Common myeloid progenitor, CD34-positive (primary cell): ENCODE measurements at places on chromosomes 7 and 10.

- no peaks in the 10 kb centered on the region for H3K4me1 ChIP-seq
- peaks cover 5% of the 10 kb centered on the region for H3K27me3 ChIP-seq
- DNase-seq, result peak; percentile 69
- H3K36me3 ChIP-seq, result no peaks in the 10 kb centered on the region
Observed at GRCh38 chr7:108203537-108203936, 73.4 kb upstream of the LAMB4 start.

GRCh38 chr10:70837660-70838059 is 21.9 kb downstream of the SGPL1 start:
- DNase-seq, result no peak
- H3K27me3 ChIP-seq, result no peaks in the 10 kb centered on the region
- no peak overlapping the region for H3K4me3 ChIP-seq
- H3K36me3 ChIP-seq, result peaks cover 13% of the 10 kb centered on the region

- no peaks in the 10 kb centered on the region for H3K27me3 ChIP-seq
- H3K4me3 ChIP-seq, result no peak overlapping the region
- no peaks in the 10 kb centered on the region for H3K4me1 ChIP-seq
- DNase-seq, result no peak
- no peak overlapping the region for H3K27ac ChIP-seq
Observed at GRCh38 chr10:8221451-8221850, 167.0 kb downstream of the GATA3 start.

- no peak for DNase-seq
- peaks cover 41% of the 10 kb centered on the region for H3K36me3 ChIP-seq
- no peak overlapping the region for H3K27ac ChIP-seq
- no peaks in the 10 kb centered on the region for H3K27me3 ChIP-seq
Observed at GRCh38 chr7:55516409-55516808, 55.9 kb downstream of the VOPP1 start.

- H3K27me3 ChIP-seq, result no peaks in the 10 kb centered on the region
- no peak overlapping the region for H3K4me3 ChIP-seq
- H3K36me3 ChIP-seq, result no peaks in the 10 kb centered on the region
Observed at GRCh38 chr10:10198363-10198762, 819.3 kb upstream of the CELF2 start.

DNA sequence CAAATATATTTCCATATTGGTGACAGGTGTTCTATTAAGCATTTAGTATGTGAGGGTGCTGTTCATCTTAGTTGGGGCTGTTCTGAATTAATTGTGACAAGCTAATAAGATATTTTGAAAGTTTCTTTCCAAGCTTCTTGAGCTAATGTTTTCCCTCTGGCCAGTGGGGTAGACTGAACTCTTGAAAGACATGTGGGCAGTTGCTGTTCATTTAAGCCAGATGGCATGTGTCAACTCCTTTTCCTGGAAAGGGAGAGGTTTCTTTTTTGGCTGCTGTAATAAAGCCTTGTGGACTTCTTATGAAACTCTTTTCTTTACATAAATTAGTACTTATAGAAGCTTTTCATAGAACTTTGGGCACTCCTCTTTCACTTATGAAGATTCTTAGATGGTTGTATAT is 21.7 kb downstream of the RAB18 start:
- peak; percentile 26 for DNase-seq
- H3K27me3 ChIP-seq, result no peaks in the 10 kb centered on the region
- H3K4me3 ChIP-seq, result no peak overlapping the region
- H3K36me3 ChIP-seq, result peaks cover 2% of the 10 kb centered on the region

DNA sequence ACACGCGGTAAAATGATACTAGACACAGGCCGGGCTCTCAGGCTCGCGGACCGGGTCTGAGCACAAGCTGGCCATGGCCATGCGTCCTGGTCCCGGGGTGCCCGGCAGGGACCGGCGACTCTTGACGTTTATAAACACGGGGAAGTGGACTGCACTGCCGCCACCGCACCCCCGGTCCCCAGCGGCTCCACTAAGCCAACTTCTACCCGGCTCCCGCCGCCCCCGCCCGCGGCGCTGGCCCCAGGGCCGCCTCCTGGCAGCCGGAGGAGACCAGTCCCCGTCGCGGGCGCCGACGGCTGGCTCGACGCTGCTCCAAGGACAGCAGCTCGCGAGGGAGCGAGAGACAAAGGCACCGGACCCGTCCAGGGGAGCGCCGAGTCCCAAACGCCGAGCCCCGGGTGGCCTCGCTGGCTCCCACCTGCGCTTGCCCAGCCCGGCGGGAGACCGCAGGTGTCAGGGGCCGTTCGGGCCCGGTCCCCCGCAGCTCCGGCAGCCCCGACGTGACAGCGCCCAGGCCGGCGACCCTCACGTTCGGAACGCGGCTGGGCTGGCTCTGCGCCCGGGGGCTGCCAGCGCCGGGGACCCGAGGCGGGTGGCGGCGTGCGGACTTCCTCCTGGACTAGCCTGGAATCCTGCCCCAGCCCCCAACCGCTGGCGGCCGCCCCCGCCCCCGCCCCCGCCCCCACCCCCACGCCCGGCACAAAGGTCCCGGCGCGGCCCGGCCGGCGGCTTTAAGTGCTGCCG is 517 bp downstream of the ITGB1 start:
- H3K4me3 ChIP-seq, result peak overlapping the region; percentile 76
- no peaks in the 10 kb centered on the region for H3K27me3 ChIP-seq
- H3K27ac ChIP-seq, result peak overlapping the region; percentile 77
- DNase-seq, result peak; percentile 67
- no peaks in the 10 kb centered on the region for H3K36me3 ChIP-seq
- peaks cover 33% of the 10 kb centered on the region for H3K4me1 ChIP-seq

GRCh38 chr7:19916046-19916445 is 142.6 kb upstream of the TMEM196 start:
- no peak overlapping the region for H3K4me3 ChIP-seq
- H3K27ac ChIP-seq, result no peak overlapping the region
- H3K36me3 ChIP-seq, result no peaks in the 10 kb centered on the region
- no peaks in the 10 kb centered on the region for H3K27me3 ChIP-seq
- H3K4me1 ChIP-seq, result no peaks in the 10 kb centered on the region

GRCh38 chr7:115572111-115572510 is 458.5 kb downstream of the TFEC start:
- no peak overlapping the region for H3K4me3 ChIP-seq
- no peaks in the 10 kb centered on the region for H3K4me1 ChIP-seq
- H3K27me3 ChIP-seq, result no peaks in the 10 kb centered on the region
- no peak for DNase-seq
- H3K27ac ChIP-seq, result no peak overlapping the region

GRCh38 chr7:157224627-157225026 is 85.9 kb downstream of the UBE3C start:
- H3K36me3 ChIP-seq, result peaks cover 52% of the 10 kb centered on the region
- no peaks in the 10 kb centered on the region for H3K4me1 ChIP-seq
- H3K27me3 ChIP-seq, result no peaks in the 10 kb centered on the region
- H3K4me3 ChIP-seq, result no peak overlapping the region
- DNase-seq, result peak; percentile 43

DNA sequence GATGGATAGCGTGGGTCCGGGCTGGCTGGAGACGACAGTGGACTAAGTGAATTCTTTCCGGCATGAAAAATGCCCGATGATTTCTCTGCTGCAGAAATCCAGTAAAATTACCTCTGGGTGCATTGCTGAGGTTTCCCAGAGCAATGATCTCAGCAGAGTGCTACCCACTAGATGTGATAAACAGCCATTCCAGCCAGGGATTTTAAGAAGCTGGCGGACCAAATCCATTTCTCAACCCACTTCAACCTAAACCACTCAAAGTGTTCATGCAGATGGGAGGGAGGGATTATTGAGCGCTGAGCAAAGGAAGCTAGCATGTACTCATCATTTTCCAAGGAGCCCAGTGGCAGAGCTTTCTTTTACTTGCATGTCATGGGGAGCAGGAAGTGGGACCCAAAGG is 116.7 kb downstream of the PRKCQ start:
- no peaks in the 10 kb centered on the region for H3K27me3 ChIP-seq
- DNase-seq, result no peak
- peaks cover 52% of the 10 kb centered on the region for H3K36me3 ChIP-seq
- no peaks in the 10 kb centered on the region for H3K4me1 ChIP-seq

- H3K36me3 ChIP-seq, result no peaks in the 10 kb centered on the region
- no peak overlapping the region for H3K4me3 ChIP-seq
- H3K27me3 ChIP-seq, result no peaks in the 10 kb centered on the region
- H3K4me1 ChIP-seq, result peaks cover 4% of the 10 kb centered on the region
- no peak overlapping the region for H3K27ac ChIP-seq
- DNase-seq, result no peak
Observed at GRCh38 chr7:107029061-107029763, 15.3 kb upstream of the PRKAR2B start.

- no peak for DNase-seq
- no peak overlapping the region for H3K27ac ChIP-seq
- H3K36me3 ChIP-seq, result no peaks in the 10 kb centered on the region
Observed at GRCh38 chr10:43228783-43229207, 38.1 kb downstream of the RASGEF1A start.

- no peak for DNase-seq
- H3K4me3 ChIP-seq, result no peak overlapping the region
- peaks cover 2% of the 10 kb centered on the region for H3K4me1 ChIP-seq
- H3K27ac ChIP-seq, result no peak overlapping the region
- H3K36me3 ChIP-seq, result no peaks in the 10 kb centered on the region
- no peaks in the 10 kb centered on the region for H3K27me3 ChIP-seq
Observed at GRCh38 chr10:22500656-22501340, 155.5 kb downstream of the SPAG6 start.

- H3K27ac ChIP-seq, result no peak overlapping the region
- peaks cover 15% of the 10 kb centered on the region for H3K4me1 ChIP-seq
- H3K4me3 ChIP-seq, result no peak overlapping the region
Observed at GRCh38 chr10:61907587-61907986, 6.1 kb downstream of the ARID5B start.

DNA sequence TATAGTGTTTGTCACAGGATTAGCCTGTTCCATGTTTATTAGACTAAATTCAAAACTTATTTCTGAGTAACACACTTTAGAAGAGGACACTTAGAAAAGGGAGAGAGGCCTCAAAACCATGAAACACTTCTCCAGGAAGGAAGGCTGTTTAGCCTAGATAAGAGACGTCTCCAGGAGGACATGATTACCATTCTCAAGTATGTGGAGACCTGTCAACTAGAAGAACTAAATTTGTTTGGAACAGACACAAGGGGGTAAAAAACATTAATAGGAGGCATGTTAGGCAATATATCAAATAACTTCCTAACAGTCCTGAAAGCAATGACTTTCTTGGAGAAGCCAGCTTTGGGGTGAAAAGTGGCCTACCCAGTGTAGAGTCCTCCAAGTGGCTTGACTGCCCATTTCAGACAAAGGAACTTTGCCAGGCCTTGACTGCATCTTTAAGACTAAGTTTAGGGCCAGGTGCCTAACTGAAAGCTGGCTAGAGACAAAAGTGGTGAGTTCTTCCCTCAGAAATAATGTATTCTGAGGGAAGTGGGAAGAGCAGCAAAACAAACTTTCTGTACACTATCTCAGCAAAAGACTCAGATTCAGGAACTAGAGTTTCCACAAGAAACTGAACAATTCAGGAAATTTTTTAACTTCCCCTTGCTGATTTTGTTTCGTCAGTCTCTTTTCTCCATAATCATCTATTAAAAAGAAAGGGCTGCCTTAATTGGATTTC is 11.8 kb downstream of the NCOA4 start:
- H3K27me3 ChIP-seq, result no peaks in the 10 kb centered on the region
- H3K4me3 ChIP-seq, result peak overlapping the region; percentile 16
- H3K27ac ChIP-seq, result peak overlapping the region; percentile 92
- H3K36me3 ChIP-seq, result peaks cover 18% of the 10 kb centered on the region
- H3K4me1 ChIP-seq, result peaks cover 56% of the 10 kb centered on the region
- peak; percentile 93 for DNase-seq

DNA sequence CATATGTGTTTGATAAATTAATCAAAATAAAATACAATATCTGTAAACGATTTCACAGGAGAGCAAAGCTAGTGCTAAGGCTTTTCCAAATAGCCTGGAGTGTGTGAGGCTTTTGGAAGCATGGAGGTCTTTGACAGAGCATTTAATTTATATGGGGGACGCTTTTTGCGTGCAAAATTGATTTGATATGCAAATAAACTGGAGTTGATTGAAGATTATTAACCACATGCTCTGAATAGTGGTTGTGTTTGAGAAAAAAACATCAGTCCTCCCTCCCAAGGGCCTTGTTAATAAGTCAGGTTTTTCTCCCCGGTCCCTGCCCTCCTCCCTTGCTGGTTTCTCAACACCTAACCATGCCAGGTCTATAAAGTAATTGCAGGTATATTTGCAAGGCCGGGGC is 85.1 kb upstream of the FGFR2 start:
- no peak overlapping the region for H3K4me3 ChIP-seq
- no peaks in the 10 kb centered on the region for H3K36me3 ChIP-seq
- no peak overlapping the region for H3K27ac ChIP-seq
- H3K4me1 ChIP-seq, result no peaks in the 10 kb centered on the region
- H3K27me3 ChIP-seq, result peaks cover 2% of the 10 kb centered on the region
- DNase-seq, result no peak

DNA sequence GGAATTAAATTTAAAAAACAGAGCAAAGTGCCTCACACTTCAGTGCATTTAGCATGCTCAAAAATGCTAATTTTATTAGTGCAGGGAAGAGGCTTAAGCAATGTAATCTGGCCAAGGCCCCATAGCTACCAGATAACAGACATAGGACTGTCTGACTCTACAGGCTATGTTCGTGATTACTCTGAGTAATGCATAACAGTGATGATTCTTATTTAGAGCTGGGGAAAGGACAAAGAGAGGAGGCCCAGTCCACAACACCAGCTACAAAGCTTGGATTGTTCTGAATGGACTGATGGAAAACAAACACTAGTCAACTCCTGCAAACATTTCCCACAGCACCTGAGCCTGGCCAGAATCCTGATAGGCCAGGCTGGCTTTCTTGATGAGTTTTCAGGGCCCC is 8.4 kb upstream of the CH25H start:
- H3K4me1 ChIP-seq, result peaks cover 2% of the 10 kb centered on the region
- DNase-seq, result no peak
- H3K4me3 ChIP-seq, result no peak overlapping the region
- H3K27ac ChIP-seq, result no peak overlapping the region

GRCh38 chr7:46206476-46207060 is 285.5 kb upstream of the IGFBP3 start:
- H3K4me1 ChIP-seq, result no peaks in the 10 kb centered on the region
- no peak overlapping the region for H3K27ac ChIP-seq
- no peak for DNase-seq
- no peaks in the 10 kb centered on the region for H3K36me3 ChIP-seq
- no peak overlapping the region for H3K4me3 ChIP-seq
- H3K27me3 ChIP-seq, result no peaks in the 10 kb centered on the region
